Stimulated activated naive B cell treated with anti-CD40 and anti-IgM and Interleukin-4, amounts not matched to agents 10 μg/mL and 1 μg/mL and 100 μg/mL, for 72 hours (primary cell): ENCODE measurements at places on chromosomes 5 and 9.

DNA sequence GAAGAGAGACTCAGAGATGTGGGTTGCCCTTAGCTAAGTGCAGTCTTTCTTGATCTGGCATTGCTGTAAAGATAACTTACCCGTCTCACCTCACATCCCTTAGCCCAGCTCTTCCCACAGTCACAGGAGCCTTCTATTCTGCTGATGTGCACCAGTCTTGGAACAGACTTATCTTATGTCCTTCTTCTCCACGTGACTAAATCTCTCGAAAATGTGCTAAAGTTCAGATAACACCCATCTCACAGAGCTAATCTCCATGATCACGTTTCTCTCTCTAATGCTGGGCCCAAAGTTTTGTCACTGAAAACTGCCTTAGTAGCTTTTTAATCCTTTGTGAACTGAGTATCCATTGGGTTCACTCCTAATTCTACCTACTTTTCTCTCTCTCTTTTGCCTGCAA lies 16.7 kb downstream of the SLC36A1 start:
- no peaks in the 10 kb centered on the region for H3K27me3 ChIP-seq
- H3K36me3 ChIP-seq, result peaks cover 58% of the 10 kb centered on the region
- H3K4me1 ChIP-seq, result peaks cover 2% of the 10 kb centered on the region
- H3K4me3 ChIP-seq, result no peak overlapping the region
- no peak overlapping the region for H3K27ac ChIP-seq

GRCh38 chr9:22343218-22343611 lies 103.4 kb upstream of the DMRTA1 start:
- H3K4me1 ChIP-seq, result no peaks in the 10 kb centered on the region
- no peak overlapping the region for H3K4me3 ChIP-seq
- no peak for DNase-seq
- H3K27ac ChIP-seq, result no peak overlapping the region

- H3K27ac ChIP-seq, result no peak overlapping the region
- no peak overlapping the region for H3K4me3 ChIP-seq
- H3K27me3 ChIP-seq, result peaks cover 28% of the 10 kb centered on the region
- DNase-seq, result no peak
- H3K4me1 ChIP-seq, result peaks cover 2% of the 10 kb centered on the region
- H3K36me3 ChIP-seq, result peaks cover 2% of the 10 kb centered on the region
These were observed 82.9 kb downstream of the PTCD2 start for GRCh38 chr5:72402959-72403628.

DNA sequence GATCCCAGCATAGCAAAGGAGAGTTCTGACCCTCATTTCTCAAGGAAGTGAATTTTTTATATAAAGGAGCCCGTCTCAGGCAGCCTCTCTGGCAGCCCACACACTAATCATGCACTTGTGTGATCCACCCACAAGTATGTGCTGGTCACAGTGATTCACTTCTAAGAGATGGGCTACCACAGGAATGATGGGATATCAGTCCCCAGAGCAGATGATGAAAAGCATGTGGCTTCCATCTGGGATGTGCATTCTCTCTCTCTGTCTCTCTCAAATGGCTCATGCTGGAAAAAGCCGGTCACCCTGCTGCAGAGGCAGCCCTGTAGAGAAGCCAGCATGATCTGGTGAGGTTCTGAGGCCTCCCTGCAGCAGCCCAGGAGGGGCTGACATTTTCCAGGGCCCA lies 74.2 kb upstream of the ADCY2 start:
- H3K4me3 ChIP-seq, result no peak overlapping the region
- no peaks in the 10 kb centered on the region for H3K27me3 ChIP-seq
- H3K27ac ChIP-seq, result no peak overlapping the region
- no peaks in the 10 kb centered on the region for H3K36me3 ChIP-seq

DNA sequence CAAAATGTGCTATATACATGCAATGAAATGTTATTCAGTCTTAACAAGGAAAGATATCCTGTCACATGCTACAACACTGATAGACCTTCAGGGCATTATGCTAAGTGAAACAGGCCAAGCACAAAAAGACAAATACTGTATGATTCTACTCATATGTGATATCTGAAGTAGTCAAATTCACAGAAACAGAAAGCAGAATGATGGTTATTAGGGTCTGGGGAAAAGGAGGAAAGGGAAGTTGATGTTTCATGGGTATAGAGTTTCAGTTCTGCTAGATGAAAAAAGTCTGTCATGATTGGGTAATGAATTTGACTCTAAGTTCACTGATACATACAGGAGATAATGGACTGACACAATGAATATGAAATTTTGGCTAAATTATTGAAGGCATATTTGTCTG lies 11.2 kb upstream of the RIC1 start:
- peaks cover 14% of the 10 kb centered on the region for H3K4me1 ChIP-seq
- no peaks in the 10 kb centered on the region for H3K36me3 ChIP-seq
- H3K4me3 ChIP-seq, result no peak overlapping the region
- H3K27me3 ChIP-seq, result no peaks in the 10 kb centered on the region
- H3K27ac ChIP-seq, result peak overlapping the region; percentile 49
- no peak for DNase-seq

DNA sequence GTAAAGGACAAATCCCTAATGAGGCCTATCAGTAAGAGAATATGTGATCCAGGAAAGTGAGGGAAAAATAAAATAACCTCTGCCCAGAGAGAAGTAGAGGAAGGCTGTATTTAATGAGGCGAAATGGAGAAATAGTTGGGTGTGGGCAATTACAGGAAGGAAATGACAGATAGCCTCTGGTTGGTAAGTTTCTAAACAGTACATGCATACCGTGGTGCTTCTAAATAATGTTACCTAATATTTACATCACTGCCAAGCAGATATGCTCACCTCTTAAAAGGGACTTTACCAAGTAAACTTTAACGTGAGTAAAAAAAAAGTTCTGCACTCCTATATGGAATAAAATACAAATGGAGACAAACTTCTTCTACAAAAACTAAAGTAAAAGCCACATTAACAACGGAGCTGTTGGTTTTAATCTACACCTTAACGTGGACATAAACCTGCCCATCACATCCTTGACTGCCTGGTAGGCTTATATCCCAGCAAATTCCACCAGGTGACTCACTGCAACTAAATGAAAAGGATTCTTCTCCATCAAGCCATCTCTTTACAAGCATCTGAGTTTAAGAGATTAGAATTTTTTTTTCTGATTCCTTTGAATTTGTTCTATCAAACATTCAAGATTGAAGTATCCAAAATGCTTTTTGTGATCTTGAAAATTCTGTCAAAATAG lies 12.4 kb downstream of the NFIL3 start:
- DNase-seq, result no peak
- peaks cover 47% of the 10 kb centered on the region for H3K4me1 ChIP-seq
- H3K4me3 ChIP-seq, result no peak overlapping the region
- H3K27ac ChIP-seq, result no peak overlapping the region
- no peaks in the 10 kb centered on the region for H3K27me3 ChIP-seq

GRCh38 chr5:27034565-27034964 lies 3.8 kb downstream of the CDH9 start:
- no peaks in the 10 kb centered on the region for H3K36me3 ChIP-seq
- H3K4me3 ChIP-seq, result no peak overlapping the region
- no peak for DNase-seq
- H3K4me1 ChIP-seq, result no peaks in the 10 kb centered on the region
- H3K27ac ChIP-seq, result no peak overlapping the region
- no peaks in the 10 kb centered on the region for H3K27me3 ChIP-seq

- peak; percentile 67 for DNase-seq
- no peak overlapping the region for H3K4me3 ChIP-seq
- peak overlapping the region; percentile 88 for H3K27ac ChIP-seq
- peaks cover 5% of the 10 kb centered on the region for H3K36me3 ChIP-seq
These were observed 330.7 kb downstream of the PDE4D start for GRCh38 chr5:59562756-59563389.

DNA sequence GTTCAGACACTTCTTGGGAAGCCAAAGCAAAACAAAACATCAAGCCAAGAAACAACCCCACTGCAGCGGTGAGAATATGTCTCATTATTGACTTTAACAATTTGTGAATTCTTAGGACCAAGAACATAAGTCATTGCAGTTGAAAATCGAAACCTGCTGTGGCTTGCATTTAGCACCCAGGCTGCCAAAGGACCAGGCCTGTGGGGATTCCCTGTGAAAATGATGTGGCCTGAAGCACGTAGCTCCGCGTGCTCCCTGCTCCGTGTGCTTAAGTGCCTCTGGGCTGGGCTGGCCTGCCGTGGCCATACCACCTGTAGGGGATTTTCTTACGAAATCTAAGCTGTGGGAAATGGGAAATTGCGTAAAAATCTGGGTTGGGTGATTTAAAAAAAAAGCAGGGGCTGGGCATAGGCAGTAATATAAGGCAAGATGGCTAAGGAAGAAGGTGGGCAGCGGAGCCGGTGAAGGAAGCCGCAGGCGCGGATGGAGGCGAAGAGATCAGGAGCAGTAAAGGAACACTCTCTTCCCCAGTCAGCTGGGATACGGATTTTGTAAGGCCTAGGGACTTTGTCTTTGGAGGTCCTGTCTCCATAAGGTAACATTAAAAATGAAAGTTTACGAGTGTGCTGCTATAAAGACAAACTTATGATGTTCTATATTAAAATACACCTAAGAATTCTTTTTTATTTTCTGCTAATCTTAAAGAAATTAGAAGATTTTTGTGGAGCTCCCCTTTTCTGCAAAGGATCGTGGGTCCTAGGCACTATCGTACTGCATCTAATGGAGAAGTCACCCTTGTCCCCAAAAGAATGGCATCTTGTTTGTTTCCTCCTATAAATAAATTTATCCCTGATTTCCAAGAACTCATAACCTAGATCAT lies 189.6 kb upstream of the SEMA6A start:
- H3K4me3 ChIP-seq, result no peak overlapping the region
- H3K27me3 ChIP-seq, result peaks cover 4% of the 10 kb centered on the region
- no peak for DNase-seq
- no peaks in the 10 kb centered on the region for H3K36me3 ChIP-seq

DNA sequence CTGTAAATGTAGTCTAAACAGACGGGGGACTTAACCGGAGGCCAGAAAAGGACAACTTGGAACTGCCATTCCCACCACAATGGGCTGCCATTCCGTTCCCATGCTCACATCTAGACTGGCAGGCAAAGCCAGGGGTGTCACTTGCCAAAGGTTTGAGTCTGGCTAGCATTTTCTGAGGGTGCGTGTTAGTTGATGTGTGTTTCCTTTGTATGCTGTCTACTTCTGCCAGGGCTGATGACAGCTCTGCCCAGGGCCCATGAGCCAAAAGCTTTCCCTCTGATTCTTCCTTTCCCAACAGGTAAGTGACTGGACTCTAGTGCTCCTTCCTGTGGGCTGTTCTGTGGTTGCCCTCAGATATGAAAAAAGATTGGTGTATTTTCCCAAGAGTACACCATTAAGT lies 68.0 kb downstream of the ZNF608 start:
- peaks cover 13% of the 10 kb centered on the region for H3K4me1 ChIP-seq
- H3K27ac ChIP-seq, result peak overlapping the region; percentile 20
- no peak overlapping the region for H3K4me3 ChIP-seq
- no peaks in the 10 kb centered on the region for H3K27me3 ChIP-seq

DNA sequence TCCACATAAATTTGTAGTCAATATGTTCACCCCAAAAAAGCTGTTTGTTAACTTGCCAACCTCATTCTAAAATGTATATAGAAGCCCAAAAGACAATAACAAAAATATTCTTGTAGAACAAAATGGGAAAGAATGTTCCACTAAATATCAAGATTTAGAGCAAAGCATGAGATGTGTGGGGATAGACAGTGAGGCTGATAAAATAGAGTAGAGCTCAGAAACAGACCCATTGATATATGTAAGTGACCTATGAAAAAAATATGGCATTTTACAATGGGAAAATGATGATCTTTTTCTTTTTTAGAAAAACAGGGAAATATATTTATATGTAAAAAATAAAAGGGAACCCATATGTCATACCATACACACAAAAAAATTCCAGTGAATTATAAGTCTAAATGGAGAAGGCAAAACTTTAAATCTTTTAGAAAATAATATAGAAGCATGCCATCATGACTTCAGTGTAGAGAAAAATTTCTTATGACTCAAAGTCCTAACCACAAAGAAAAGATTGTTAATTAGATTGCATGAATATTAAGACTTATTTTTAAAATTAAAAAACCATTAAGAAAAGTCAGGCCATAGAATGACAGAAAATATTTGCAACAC lies 6.6 kb upstream of the IFNB1 start:
- H3K36me3 ChIP-seq, result no peaks in the 10 kb centered on the region
- no peak overlapping the region for H3K4me3 ChIP-seq
- peaks cover 6% of the 10 kb centered on the region for H3K4me1 ChIP-seq

DNA sequence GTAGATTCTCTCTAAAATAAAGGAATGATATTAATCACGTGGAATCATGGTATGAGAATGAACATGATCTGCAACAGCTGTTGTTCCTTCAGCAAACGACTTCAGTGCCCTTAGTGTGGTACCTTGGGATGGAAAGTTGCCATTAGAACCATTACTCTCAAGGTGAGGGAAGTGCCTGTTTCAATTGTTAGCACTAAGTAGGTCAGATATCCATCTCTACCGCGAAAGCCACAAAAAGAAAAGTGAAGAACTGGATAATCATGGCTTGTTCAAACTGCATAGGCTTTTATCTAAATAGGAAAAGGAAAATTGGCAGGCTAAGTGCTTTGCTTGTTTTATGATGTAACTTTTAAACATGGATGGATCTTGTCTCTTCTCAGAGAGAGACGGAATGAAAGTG lies 380.7 kb downstream of the MRPS30 start:
- no peaks in the 10 kb centered on the region for H3K36me3 ChIP-seq
- no peaks in the 10 kb centered on the region for H3K4me1 ChIP-seq
- DNase-seq, result no peak
- no peaks in the 10 kb centered on the region for H3K27me3 ChIP-seq
- no peak overlapping the region for H3K27ac ChIP-seq

- H3K27ac ChIP-seq, result no peak overlapping the region
- H3K4me3 ChIP-seq, result no peak overlapping the region
- DNase-seq, result no peak
- no peaks in the 10 kb centered on the region for H3K27me3 ChIP-seq
- H3K36me3 ChIP-seq, result peaks cover 46% of the 10 kb centered on the region
- H3K4me1 ChIP-seq, result no peaks in the 10 kb centered on the region
These were observed 10.8 kb downstream of the SDHA start for GRCh38 chr5:228886-229285.

DNA sequence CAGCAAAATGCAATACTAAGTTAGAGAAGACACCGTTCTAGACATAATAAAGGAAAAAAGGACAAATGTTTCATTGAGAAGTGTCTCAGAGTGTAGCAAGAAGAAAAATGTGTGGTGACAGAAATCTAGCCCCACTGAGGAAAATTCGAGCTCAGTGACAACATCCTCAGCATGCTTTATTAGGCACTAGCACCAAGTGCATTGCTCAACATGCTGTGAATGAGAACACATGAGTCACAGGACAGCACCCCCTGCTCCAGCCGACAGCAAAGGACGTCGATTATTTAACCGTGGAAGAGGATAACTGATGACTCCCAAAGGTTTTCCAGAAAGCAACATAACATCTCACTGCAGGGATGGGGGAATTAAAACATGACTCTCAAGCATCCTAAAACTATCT lies 182.7 kb downstream of the GNAQ start:
- H3K27ac ChIP-seq, result no peak overlapping the region
- no peak overlapping the region for H3K4me3 ChIP-seq
- no peaks in the 10 kb centered on the region for H3K4me1 ChIP-seq

- H3K4me1 ChIP-seq, result no peaks in the 10 kb centered on the region
- H3K27ac ChIP-seq, result no peak overlapping the region
- no peaks in the 10 kb centered on the region for H3K36me3 ChIP-seq
- H3K4me3 ChIP-seq, result no peak overlapping the region
- DNase-seq, result no peak
- H3K27me3 ChIP-seq, result no peaks in the 10 kb centered on the region
These were observed 216.2 kb upstream of the ACTBL2 start for GRCh38 chr5:57698802-57699201.

- H3K4me1 ChIP-seq, result no peaks in the 10 kb centered on the region
- no peaks in the 10 kb centered on the region for H3K36me3 ChIP-seq
- DNase-seq, result no peak
- H3K4me3 ChIP-seq, result no peak overlapping the region
These were observed 29.6 kb upstream of the CXCL14 start for GRCh38 chr5:135608361-135608760.

- no peak overlapping the region for H3K4me3 ChIP-seq
- H3K36me3 ChIP-seq, result no peaks in the 10 kb centered on the region
- H3K4me1 ChIP-seq, result peaks cover 22% of the 10 kb centered on the region
- H3K27me3 ChIP-seq, result peaks cover 55% of the 10 kb centered on the region
- H3K27ac ChIP-seq, result no peak overlapping the region
- DNase-seq, result no peak
These were observed 38.6 kb upstream of the NOTCH1 start for GRCh38 chr9:136584401-136584932.
